ENCODE measurements at places on chromosomes 4 and X.
A peak's percentile ranks its signal among the peaks of the same experiment; 100 is the strongest.

DNA sequence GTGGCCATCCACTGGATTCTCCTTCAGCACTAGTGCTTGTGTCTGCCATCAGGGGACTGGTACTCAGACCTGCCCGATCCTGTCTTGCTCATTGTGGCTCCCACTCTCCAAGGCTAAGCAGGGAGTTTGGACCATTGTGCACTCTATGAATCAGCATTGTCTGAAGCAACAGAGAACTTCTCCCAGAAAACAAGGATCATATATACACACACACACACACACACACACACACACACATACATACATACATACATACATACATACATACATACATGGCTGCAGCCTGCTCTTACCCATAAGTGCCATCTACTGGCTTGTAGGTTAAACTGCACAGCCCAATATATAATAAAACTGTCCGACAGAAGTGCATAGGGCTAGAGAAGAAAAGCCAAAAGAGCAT lies 345.3 kb upstream of the LCORL start:
- DNase-seq: no peak

- no peak for DNase-seq
Measured at GRCh38 chrX:108090491-108091263, 665 bp downstream of the PSMD10 start.

DNA sequence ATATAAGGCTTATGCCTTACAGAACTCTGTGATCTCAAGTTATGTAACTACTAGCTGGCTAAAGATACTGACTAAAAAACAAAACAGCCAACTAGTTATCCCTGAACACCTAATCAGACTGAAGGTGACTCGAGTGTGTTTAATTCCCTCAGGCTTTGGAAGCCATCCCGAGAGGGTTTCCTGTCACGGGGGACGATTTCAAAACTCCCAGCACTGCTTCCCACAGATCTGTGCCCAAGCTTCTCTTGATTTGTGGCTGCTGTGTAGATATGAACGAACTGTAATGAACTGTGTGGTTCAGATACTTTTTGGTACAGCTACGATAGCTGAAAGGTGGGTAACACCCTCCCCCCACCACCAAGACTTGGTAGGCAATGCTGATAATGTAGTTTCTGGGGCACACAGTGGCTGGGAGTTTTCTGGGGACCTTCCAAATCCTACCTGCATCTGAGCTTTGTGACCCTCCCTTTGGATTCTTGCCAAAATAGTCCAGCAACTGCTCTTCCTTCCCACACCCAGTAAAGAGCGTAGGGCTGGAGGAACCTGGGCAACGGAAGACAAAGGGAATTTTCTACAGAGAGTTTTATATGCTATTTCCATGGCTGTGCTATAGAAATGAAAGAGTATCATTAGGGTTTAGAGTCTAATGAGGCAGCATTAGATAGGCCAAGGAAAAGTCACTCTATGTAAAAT lies 148.8 kb downstream of the MGST2 start:
- no peak for DNase-seq

DNA sequence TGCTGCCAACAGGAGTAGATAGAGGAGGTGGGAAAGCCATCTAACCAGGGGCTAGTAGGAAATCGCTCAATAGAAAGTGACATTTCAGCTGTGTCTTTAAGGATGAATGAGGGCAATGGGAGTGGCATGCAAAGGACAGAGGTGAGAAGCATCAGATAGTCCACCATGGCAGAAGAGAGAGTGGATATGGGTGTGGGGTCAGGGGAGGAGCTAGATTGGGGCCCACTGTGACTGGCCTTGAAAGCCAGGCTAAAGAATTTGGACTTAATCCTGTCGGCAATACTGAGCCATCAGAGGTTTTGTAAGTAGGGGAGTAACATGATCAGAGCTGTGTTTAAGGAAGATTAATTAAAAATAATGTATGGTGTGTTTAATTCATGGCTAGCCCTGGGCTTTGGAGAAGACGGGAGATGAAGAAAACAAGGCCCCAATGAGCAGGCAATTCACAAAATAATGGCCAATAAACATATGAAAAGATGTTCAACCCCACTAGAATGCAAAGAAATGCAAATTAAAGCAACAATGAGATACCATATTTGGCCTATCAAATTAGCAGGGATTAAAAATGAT lies 98.1 kb upstream of the PJA1 start:
- no peak for DNase-seq

- no peak for DNase-seq
Measured at GRCh38 chr4:40232610-40233009, 35.8 kb downstream of the RHOH start.

GRCh38 chrX:57771689-57772088 lies 91.6 kb upstream of the NLRP2B start:
- DNase-seq: no peak

- DNase-seq: no peak
Measured at GRCh38 chr4:24559032-24559821, 25.1 kb downstream of the DHX15 start.

GRCh38 chr4:148431401-148431800 lies 10.8 kb downstream of the NR3C2 start:
- no peak for DNase-seq

DNA sequence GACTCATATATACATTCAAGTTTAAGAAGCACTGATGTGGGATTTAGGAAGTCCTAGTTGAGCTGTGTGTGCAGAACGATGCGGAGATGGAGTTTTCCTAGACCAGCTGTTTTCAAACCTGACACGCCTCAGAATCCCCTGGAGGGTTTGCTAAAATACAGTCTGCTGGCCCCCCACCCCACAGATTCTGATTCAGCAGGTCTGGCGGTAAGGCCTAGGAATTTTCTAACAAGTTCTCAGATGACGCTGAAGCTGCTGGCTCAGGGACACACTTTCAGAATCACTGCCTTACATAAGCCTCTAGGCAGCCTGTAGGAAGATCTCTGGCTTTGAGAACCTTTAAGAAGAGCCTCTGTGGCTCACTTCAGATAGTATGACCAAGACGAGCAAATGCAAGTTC lies 73.1 kb downstream of the PHEX start:
- DNase-seq: no peak

DNA sequence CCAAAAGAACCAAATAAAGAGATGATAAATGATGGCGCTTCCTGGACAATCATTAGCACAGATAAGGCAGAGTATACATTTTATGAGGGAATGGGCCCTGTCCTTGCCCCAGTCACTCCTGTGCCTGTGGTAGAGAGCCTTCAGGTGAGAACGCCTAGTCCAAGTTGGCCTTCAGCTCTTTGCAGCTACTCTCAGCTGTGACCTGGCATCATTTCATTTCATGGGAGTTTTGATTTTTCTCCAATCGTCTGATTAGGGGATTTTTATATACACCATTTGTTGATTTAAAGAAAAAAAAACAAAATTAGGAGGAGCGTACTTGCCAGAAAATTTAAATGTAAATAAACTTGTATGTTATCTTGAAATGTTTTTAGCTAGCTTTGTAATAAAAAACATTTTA lies 60.4 kb downstream of the CCKAR start:
- DNase-seq: no peak

GRCh38 chrX:18945483-18945882 lies 38.4 kb downstream of the PHKA2 start:
- DNase-seq: no peak

- no peak for DNase-seq
Measured at GRCh38 chrX:154981116-154981411, 41.5 kb downstream of the F8 start.

DNA sequence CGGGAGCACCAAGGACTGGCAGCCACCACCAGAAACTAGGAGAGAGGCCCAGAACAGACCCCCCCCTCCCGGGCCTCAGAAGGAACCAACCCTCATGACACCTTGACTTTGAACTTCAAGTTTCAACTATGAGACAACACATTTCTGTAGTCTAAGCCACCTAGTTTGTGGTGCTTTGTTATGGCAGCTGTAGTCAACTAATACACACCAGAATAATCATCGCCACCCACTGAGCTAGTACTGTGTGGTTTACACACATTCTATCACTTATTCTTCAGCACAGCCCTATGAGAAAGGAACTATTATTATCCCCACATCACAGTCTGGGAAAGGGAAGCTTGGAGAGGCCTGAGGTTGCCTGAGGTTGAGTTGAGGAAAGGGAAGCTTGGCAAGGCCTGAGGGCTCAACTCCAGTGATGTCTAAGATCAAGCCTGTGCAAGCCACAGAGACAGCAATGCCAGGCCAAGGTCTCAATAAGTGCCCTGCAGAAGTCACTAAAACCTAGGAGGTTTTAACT lies 126.6 kb downstream of the FHDC1 start:
- DNase-seq: no peak

GRCh38 chr4:76208005-76208765 lies 5.4 kb downstream of the SCARB2 start:
- peak; percentile 16 for DNase-seq

DNA sequence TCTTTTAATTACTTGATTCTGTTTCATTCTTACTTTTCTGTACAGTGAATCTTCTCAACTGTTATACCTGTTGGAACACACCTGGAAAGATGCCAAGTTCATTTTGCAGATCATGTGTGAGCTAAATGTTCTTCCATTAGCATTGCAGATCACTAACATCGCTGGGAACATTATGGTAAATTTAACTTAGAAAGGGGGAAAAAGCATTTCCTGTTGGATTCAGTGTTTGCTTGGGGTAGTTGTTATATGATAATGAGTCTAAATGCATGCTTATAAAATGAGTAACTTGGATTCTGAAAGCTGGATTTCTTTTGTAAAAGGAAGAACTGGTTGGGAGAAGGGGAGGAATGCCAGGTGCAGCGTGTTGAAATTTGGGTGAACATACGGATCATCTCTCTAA lies 47.6 kb downstream of the POLA1 start:
- DNase-seq: no peak

GRCh38 chr4:123304151-123304964 lies 92.2 kb upstream of the SPRY1 start:
- peak; percentile 76 for DNase-seq

GRCh38 chr4:102862016-102862415 lies 6.8 kb upstream of the CISD2 start:
- DNase-seq: no peak

DNA sequence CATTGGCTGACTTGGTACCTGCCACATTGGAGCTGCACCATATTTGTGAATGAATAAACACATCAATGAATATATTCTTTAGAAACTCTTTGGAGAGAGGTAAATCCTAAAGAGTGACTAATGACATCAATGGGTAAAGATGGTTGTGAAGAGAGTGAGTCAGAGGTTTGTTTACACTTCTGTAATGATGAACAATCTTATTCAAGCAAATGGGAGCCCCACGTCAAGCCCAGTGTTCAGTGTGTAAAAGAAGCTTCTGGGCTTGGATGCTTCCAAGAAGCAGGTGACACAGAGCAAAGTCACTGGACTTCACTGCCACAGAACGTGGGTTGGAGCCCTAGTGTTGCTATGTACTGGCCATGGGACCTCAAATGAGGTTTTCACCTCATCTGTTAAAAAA lies 319.0 kb downstream of the STK32B start:
- DNase-seq: no peak

DNA sequence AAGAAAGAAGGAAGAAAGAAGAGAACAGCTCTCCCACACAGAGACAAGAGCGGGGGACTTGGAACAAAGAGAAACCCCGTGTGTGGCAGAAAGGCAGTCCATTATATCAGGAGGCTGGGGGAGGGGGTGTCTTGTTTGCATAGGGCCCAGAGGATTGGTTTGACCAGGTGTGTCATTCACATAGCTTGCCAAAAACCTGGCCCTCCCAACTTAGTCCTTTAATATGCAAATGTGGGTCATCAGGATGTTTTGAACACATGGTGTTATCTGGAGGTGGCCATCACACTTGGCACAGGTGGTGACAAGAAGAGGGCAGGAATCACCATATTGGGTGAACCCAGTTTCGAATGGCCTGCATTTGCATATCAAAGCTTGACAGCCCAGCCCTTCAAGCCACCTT lies 111.7 kb downstream of the LINC00632 start:
- DNase-seq: no peak

DNA sequence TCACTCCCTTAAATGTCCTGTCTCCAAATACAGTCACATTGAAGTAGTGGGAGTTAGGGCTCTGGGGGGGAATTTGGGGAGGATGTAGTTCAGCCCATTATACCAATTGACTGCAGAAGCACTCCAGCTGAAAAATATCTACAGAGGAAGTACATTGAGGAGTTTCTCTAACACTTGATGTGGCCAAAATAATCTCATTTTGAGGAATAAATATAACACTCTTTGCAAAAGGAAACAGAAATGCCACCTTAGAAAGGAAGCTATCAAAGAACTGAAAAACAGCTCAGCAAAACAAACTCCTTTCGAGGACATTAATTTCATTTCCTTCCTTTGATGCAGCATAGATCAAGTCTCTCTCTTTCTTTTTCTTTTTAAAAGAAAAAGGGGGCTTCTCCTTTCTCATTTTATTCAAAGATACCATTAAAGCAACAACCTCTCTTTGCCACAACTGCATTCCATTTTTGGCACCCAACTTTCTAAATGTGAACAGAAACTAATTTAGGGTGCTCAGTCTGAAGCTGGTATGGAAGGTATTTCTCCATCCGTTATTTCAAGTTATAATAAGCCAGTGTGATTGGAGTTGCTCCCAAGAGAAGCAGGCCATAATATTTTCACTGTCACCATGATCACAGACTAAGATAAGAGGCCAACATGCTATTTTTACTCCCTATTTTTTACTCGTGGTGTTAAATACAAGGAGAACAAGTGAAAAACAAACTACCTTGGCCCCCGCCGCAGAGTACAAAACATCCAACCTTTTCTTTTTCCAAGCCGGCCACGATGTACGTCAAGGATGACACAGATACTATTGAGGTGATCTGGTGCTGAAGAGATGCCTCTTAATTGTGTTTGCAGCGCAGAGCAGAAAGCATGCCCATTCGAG lies 230.4 kb upstream of the GATB start:
- no peak for DNase-seq

DNA sequence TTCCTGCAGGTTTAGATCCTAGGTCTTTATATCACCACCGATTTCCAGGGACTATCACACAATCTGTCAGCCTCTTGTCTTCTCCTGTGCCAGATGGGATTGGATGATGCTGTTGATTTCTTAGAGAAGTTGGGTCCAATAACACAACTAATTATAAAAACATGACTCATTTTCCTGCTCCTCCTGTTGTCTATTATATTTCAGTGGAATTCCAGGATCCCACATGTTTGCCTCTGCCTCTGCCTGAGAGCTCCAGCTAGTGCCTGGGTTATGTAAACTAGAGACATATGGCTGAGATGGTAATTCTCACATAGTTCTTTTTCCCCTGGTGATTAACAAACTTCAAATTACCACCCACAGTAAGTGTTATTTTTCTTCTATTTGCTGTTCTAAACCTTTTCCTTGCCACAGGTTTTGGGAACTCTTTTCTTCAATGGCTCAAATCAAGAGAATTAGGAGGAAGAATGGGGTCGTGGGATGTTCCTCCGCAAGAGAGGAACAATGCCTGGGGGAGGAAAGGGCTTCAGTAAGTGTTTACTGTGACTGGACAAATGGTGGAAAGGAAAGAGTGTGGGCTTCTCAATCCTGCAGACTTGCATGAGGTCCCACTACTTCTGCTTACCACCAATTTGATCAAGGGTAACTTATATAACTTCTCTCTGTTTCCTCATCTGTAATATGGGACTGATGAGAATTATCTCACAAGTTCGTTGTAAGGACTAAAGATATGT lies 3.4 kb upstream of the HOPX start:
- DNase-seq: no peak

- peak; percentile 35 for DNase-seq
Measured at GRCh38 chr4:186191200-186192065, at the start of gene CYP4V2. CYP4V2 (plus strand) TSS chr4:186191567; CDS start chr4:186191824, 257 bp downstream.

- DNase-seq: no peak
Measured at GRCh38 chr4:80228460-80228859, 31.2 kb downstream of the PRDM8 start.

- DNase-seq: no peak
Measured at GRCh38 chr4:152193059-152193458, 342.8 kb downstream of the FBXW7 start.

All from NCI-H187 (cell line).